NCI-H2081 treated with DMSO at 0.1 percent for 48 hours (cell line): ENCODE measurements at places on chromosomes 13 and 19.

GRCh38 chr19:16200038-16201010 is 2.6 kb downstream of the AP1M1 start:
- no peak for DNase-seq

GRCh38 chr19:30722186-30722585 is 350.0 kb downstream of the ZNF536 start:
- no peak for DNase-seq

GRCh38 chr13:27349458-27349857 is 75.0 kb upstream of the GTF3A start:
- DNase-seq, result no peak

GRCh38 chr13:110509971-110510786 is 51.3 kb downstream of the RAB20 start:
- no peak for DNase-seq

GRCh38 chr13:113860665-113861432 is 3.0 kb downstream of the GAS6 start:
- no peak for DNase-seq

DNA sequence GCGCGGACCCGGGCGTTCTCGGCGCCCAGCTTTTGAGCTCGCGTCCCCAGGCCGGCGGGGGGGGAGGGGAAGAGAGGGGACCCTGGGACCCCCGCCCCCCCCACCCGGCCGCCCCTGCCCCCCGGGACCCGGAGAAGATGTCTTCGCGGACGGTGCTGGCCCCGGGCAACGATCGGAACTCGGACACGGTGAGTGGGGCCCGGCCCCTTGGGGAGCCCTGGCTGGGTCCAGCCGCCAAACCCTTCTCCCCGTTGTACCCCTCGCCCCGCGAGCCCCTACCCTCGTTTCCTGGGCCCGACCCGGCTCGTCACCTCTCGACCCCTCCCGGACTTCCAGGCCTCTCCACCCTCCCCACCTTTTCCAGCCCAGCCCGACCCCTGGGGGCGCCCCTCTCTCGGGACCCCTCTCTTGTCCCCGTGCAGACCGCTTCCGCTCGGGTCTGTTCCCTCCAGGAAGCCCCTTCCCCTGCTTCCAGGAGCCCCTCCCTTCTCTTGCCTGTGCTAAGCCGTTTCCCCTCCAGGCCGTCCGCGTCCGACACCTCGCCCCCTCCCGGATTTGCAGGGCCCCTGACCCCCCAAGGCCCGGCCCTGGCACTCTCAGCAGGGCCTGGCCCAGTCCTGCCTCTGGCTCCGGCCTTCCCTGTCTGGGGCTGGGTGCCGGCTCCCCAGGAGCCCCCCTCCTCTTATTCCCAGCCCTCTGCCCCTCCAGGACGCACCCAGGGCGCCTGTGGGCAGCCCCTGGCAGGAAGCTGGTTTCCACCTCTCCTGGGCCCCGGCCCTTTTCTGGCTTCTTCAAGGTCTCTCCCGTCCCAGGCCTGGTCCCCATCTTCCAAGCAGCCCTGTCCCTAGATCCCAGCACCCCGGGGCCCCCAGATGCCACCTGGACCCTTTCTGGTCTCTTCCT is 632 bp downstream of the MARK4 start:
- no peak for DNase-seq

DNA sequence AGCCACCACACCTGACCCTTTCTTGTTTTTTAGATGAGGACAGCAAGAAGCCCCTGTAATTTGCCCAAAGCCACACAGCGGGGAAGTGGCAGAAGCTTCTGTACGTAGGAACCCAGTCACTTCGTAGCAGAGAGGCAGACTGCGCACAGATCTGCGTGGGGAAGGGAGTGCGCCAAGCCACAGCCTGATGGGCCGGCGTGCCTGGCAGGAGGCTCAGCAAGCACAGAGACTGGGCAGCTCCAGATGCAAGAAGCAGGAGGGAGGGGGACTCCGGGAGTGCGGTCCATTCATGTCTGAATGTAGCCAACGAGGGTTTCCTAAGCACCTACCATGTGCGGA is 347 bp upstream of the TJP3 start:
- DNase-seq, result no peak

DNA sequence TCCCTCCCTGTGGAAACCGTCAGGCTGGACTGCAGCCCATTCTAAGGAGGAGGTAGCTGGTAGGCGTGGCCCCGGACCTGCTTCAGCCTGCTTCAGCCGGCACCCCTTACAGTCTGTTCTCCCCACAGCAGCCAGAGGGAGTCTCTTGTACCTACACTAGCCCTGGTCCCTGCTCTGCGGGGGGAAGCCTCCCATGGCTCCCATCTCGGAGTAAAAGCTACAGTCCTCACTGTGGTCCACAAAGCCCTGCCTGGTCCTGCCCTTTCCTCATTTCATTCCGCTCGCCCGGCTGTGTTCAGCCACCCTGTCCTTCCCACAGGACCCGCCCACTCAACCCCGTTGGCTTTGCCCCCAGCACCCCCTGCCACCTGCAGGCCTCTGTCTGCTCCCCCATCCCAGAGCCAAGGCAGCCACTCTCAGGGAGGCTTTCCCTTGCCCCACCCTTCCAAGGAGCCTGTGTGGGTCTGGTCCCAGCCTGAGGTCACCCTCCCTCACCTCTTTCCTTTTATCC is 1.3 kb downstream of the PGLYRP1 start:
- DNase-seq, result no peak

DNA sequence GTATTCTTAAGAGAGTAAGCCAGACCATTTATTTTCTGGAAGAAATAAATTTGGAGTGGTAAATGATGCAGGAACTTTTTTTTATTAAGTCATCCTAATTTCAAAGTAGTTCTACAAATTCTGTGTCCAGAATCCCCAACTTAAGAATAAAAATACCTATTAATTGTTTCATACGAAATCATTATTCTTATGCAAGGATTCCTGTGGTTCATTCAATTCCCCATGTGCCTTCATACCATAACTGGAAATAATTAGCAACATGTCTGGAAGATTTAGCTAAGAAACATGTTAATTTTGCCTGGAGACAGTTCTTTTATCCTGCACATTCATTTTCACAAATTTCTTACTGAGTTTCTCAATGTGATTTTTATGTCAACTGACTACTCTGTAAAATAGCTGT is 408.6 kb downstream of the PCDH9 start:
- no peak for DNase-seq

- DNase-seq, result no peak
Measured at GRCh38 chr13:77386880-77387606, 60.1 kb upstream of the MYCBP2 start.

DNA sequence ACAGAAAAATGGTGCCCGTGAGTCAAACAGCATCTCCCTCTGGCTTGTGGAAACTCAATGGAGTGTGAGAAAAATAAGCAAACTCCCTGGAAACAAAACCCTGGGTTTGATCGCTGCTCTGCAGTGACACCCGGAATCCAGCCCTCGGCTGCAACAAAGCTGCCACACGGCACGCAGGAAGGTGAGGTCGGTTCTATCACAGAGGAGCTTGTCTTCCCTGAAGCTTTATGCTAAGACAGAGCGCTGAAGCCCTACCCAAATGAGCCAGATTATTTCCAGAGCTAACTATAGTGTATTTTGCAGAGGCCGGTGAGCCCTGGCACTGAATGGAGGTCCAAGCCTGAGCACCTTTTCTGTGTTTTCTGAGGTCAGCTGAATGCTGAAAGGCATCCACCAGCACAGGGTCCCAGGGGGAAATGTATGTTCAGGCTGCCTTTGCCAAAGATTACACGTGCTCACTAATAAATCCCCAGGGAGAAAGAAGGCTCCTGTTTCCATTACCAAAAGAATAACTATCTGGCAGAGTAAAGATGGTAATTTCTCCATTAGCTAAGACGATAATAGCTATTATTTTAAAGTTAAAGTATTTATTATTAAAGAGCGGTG is 77.8 kb downstream of the TSHZ3 start:
- no peak for DNase-seq

GRCh38 chr19:30528919-30529318 is 156.7 kb downstream of the ZNF536 start:
- DNase-seq, result no peak

- DNase-seq, result no peak
Measured at GRCh38 chr13:102567857-102568256, 28.9 kb upstream of the TPP2 start.
